ENCODE measurements at places on chromosomes 11 and 22. TPM values are rescaled to one million over a fixed set of nuclear protein-coding genes. Genes with fewer than 3 reads are reported as not detected.
A peak's percentile ranks its signal among the peaks of the same experiment; 100 is the strongest.

- no peak for DNase-seq
Measured at GRCh38 chr11:130599073-130599654, 150.7 kb downstream of the ADAMTS15 start.

- peak; percentile 62 for DNase-seq
Measured at GRCh38 chr11:111777094-111778046, 11.2 kb upstream of the PPP2R1B start.

- no peak for DNase-seq
Measured at GRCh38 chr11:75571625-75572024, 9.6 kb downstream of the SERPINH1 start.

Gene TEX54
- not detected for total RNA-seq

Gene LDHA
- 1,763 TPM for total RNA-seq

- peak; percentile 58 for DNase-seq
Measured at GRCh38 chr11:46386674-46387073, 4.9 kb downstream of the CHRM4 start.

- DNase-seq, result peak; percentile 53
Measured at GRCh38 chr11:73350908-73351636, 25.1 kb upstream of the RELT start.

Gene MUC6
- not detected for total RNA-seq

Gene ATG2A
- total RNA-seq, result 21.7 TPM

GRCh38 chr22:31477329-31477728 is 12.3 kb downstream of the EIF4ENIF1 start:
- DNase-seq, result no peak

DNA sequence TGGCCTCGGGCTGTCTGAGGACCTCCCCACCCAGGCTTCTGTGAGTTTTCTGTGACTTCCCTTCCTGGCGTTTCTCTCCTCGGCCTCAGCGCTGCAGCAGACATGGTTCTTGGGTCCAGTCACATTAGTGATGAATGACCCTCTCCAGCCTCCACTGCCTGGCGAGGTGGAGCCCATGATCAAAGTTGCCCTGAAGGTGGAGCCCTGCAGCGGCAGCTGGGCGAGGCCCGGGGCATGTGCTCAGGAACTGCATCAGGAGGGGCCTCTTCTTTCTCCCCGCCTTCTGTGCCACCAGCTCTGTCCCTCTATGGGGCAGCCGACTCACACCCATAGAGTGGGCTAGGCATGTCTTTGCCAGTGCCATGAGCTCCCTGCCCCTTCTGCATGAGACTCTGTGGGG is 1079.7 kb downstream of the TBC1D22A start:
- DNase-seq, result no peak

DNA sequence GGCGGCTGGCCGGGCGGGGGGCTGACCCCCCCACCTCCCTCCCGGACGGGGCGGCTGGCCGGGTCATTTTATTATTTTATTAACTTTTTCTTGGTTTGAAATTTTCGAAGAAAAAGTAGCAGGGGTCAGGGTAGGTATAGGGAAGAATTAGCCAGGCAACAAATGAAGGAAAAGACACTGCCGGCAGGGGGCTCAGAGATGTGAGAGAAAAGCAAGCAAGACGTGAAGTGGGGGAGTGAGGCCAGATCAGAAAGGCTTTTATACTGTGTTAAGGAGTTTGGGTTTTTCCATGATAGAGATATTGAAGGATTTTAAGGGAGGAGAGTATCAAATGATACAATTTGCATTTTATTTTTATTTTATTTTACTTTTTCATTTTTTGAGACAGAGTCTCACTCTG is 19.0 kb downstream of the RNF214 start:
- no peak for DNase-seq

GRCh38 chr11:110645253-110645652 is 67.0 kb downstream of the ARHGAP20 start:
- DNase-seq, result no peak

DNA sequence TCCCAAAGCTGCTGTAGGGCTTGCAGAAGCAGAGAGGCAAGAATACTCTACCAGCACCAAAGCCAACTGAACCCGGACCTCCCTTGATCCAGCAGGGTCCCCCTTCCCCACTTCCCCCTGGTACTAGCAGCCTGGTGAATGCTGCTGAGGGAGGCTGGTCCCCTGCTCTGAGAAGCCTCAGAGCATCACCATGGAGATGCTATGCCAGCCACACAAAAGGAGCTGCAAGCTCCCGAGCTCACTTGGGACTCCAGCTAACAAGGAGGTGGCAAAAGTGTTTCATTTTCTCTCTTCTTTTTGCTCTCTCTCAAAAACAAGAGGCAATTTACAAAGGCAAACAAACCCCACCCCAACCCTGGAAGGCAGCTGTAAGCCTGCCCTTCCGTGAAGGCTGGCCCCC is 509.8 kb downstream of the BUD13 start:
- DNase-seq, result no peak

Gene SLC22A24
- not detected for total RNA-seq

GRCh38 chr11:23590596-23591308 is 730.5 kb upstream of the CCDC179 start:
- DNase-seq, result no peak

Gene RAG2
- not detected for total RNA-seq

Gene KRTAP5-9
- total RNA-seq, result not detected

- peak; percentile 23 for DNase-seq
Measured at GRCh38 chr11:61541598-61541997, 33.0 kb downstream of the LRRC10B start.

- DNase-seq, result no peak
Measured at GRCh38 chr11:106840947-106841346, 177.3 kb downstream of the GUCY1A2 start.

Data from HFFc6 (cell line).